T-helper 1 cell (primary cell): ENCODE measurements at places on chromosomes 3 and 15.

DNA sequence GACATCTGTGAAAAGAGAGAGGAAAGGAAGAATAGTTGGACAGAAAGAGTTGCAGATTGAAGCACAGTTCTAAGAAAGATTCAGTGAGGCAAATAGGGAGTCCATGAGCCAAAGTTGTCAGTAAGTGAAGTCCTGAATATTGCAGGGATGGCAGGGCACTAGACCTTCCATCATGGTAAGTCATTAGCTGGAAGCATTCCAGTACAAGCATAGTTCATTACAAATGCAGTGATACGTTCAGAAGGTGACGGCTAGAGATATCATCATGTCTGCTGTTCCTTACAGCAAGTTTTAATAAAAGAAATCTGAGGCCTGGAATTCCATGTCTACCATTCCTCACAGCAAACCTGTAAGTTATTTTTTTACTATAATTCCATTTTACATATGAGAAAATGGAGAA is 720.1 kb downstream of the GBE1 start:
- DNase-seq: no peak

- no peak for DNase-seq
Measured at GRCh38 chr3:138461246-138461645, 26.8 kb downstream of the ESYT3 start.

GRCh38 chr3:10140996-10141546 is 507 bp upstream of the VHL start:
- DNase-seq: no peak

DNA sequence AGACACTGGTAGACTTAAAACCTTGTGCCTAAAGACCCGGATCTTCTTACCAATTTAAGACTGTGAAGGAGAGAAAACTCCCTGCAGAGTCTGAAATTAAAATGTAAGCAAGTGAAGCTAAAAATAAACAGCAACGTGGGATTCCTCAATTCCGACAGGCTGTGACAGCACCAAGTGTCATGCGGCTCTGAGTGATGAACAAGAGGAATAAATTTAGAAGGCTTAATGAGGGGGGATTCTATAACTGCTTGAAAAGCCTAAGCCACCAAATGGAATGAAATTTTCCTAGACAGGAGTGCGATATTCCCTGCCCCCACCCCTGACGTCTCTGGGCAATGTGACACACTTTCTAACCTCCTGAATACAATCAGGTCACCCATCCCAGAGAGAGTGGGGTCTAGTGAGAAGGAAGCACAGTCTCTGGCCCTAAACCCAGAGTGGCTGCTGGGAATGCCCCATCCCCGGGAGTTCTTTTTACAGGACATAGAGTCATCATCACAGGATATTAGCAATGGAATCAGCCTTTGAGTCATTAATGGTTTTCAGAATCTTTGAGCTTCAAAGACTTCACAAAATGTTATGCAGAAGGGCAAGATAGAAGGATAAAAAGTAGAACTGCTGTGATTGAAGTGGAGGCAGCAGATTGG is 114.3 kb downstream of the EDEM1 start:
- no peak for DNase-seq

GRCh38 chr3:57958642-57959422 is 49.4 kb upstream of the FLNB start:
- DNase-seq: no peak

- no peak for DNase-seq
Measured at GRCh38 chr3:107063351-107063750, 313.9 kb upstream of the CCDC54 start.

GRCh38 chr15:80188251-80188650 is 35.5 kb downstream of the FAH start:
- DNase-seq: no peak

DNA sequence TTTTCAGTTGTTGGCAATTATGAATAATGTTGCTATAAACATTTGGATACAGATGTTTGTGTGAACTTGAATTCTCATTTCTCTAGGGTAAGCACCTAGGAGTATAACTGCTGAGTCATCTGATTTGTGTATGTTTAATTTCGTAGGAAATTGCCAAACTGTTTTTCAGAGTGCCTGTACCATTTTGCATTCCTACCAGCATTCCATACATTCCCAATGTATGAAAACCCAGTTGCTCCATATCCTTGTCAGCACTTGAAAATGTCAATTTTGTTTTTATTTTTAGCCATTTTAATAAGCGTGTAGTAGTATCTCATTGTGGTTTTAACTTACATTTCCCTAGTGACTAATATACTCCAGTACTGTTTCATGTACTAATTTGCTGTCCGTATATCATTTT is 98.5 kb upstream of the TSC22D2 start:
- no peak for DNase-seq

- no peak for DNase-seq
Measured at GRCh38 chr3:65200310-65200970, 512.6 kb upstream of the ADAMTS9 start.

DNA sequence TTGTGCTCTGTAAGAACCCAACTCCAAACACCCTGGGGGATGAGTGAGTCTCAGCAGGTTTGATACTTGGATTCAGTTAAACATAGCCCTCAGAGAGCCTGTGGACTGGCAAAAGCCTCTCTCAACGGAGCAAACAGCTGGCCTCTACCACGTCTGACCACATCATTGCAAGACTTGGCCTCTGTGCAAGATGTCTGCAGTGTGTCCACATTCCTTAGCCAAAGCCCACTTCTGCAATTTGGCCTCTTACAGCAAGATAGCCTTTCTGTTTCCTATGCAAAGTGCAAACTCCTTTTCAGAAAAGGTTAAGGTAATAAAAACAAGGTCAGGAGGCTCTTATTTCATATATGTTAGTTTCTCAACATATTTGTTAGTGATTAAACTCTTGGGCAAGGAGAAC is 27.9 kb downstream of the FBN1 start:
- no peak for DNase-seq

DNA sequence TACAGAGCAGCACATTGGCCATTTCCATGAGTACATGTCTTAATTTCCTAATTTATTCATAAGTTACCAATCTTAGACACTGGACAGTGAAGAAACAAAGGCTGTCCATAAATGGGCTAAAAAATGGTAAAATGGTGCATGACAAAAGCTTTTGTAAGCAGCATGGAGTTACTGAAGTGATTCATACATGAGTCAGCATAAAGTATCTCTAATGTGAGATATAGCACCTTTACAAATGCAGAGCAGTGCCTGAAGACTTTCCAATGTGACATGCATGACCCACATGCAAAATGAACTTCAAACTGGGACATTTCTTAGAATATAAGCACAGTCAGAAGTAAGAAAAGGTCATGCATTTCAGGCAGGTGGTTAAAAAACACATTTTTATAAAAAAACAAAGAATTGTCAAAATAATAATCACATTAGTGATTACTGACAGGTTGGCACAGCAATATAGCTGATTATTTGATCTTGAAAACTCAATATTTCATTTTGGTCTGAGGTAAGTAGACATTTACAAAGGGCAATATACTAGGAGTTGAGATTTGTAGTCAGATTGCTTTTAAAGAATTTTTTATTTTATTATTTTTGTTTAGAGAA is 299.3 kb downstream of the PLCL2 start:
- DNase-seq: no peak

DNA sequence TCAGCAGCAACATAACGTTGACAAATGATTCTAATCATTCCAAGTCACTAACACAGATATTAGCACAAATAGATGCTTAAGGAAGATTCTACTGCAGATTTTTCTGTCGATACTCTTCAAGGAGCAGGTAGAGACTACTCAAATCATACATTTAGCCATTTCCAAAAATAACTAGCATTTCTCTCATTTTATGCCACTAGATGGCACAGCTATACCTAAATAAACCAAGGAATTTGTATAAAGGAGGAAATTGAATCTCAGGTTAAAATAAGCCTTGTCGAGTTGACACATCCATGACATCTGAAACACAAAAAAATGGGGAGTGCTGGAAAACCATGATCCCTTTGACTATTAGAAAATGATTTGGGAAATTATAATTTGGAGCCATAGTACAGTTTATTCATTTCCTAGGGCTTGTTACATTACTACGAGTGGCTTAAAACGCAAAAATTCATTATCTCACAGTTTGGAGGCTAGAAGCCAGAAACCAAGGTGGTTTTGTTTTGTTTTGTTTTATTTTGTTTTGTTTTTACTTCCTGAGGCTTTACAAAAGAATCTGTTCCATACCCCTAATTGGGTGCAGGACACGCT is 59.5 kb upstream of the STRIT1 start:
- no peak for DNase-seq

GRCh38 chr3:133209871-133210550 is 171.8 kb downstream of the TMEM108 start:
- DNase-seq: no peak

GRCh38 chr15:43934480-43934879 is 107.7 kb downstream of the WDR76 start:
- DNase-seq: no peak

DNA sequence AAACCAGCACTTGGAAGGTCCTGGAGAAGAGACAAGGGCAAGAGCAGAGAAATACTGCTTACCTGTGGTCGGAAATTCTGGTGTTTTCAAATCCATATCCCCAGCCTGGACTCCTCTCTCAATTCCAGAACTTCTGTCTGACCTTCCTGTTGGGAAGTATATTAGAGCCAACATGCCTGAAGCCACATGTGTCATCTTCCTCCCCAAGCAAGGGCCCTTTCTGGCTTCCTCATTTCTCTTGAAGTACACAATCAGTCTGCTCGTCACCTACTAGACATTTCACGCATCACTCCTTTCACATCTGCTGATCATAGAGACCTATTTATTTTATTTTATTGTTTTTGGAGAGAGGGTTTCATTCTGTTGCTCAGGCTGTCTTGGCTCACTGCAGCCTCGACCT is 8.4 kb downstream of the PARP14 start:
- no peak for DNase-seq

DNA sequence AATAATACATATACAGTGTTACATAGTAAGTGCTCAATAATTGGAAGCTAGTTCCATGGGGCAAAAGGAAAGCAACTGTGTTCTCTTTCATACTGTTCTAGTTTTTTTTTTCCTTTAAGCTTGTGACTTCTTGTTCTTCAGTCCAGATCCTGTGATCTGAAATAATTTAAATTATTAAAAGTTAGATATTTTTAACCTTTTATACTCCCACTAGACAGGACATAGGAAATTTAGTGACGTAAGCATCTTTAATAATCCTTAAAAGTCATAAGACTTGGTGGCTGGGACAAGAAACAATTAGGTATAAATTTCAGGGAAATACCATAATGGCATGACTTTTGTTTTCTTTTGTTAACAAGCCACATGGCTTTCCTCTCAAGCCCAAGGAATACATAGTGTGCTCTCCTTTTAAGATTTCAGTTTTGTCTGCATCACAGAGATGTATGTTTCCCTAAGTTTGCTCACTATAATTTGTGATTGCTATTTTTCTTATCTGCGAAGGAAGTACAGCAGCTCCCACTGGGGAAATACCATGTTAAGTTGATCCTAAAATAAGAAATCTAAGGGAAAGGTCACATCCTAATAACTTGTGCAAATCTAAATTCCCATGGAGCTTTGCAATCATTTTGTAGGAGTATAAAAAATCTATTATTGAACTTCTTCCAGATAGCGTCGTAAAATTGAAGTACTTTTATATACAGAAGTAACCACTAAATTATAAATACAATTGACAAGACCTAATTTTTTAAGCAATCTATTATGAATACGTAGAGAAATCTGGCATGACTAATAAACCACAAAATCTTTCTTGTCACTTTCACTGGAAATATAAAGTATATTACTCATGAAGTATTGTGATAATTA is 30.1 kb downstream of the PPARG start:
- DNase-seq: no peak

GRCh38 chr3:186920301-186920700 is 10.0 kb upstream of the ST6GAL1 start:
- no peak for DNase-seq

DNA sequence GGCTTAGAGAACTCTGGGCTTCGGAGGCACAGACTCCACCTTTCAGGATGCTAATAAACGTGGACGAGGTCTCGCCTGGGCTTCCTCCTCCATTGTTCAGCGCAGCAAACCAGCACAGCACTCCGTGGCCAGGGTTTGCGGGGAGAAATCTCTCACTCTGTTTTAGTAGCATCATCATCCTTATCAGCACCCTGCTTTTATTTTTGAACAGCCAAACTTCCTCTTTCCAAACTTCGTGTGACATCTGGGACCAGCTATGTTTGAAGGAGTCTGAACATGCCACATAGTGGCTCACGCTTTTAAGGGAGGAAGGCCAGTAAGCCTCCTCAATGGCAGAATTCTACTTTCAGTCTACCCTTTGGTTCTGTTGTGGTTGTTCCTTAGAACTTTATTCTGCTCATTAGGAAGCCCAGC is 149.0 kb downstream of the PGPEP1L start:
- DNase-seq: no peak

GRCh38 chr3:179402963-179403362 is 48.3 kb downstream of the GNB4 start:
- no peak for DNase-seq

- DNase-seq: no peak
Measured at GRCh38 chr3:36397841-36398240, 17.5 kb downstream of the STAC start.

DNA sequence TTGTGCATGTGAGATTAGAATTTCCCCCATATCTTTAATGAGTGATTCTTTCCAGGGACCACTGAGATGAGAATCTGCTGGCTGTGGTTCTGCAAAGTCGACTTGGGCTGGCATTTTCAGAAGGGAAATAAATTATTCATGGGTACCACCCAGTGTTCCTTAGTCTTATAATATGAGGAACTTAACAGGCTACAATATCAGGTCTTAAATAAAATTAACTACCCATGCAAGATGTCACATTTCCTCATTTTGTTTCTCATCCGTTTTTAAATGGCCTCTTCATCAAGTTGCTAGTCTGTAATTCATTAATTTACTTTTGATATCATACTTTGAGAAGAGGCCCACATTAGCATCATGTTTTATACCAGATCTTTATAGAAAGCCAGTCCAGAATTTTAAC is 58.3 kb upstream of the SKOR1 start:
- DNase-seq: no peak

- no peak for DNase-seq
Measured at GRCh38 chr3:177538048-177538749, 340.9 kb upstream of the TBL1XR1 start.

- DNase-seq: no peak
Measured at GRCh38 chr3:58573640-58574039, 3.6 kb downstream of the FAM107A start.

GRCh38 chr3:194399874-194400411 is 877 bp upstream of the GP5 start:
- DNase-seq: no peak

DNA sequence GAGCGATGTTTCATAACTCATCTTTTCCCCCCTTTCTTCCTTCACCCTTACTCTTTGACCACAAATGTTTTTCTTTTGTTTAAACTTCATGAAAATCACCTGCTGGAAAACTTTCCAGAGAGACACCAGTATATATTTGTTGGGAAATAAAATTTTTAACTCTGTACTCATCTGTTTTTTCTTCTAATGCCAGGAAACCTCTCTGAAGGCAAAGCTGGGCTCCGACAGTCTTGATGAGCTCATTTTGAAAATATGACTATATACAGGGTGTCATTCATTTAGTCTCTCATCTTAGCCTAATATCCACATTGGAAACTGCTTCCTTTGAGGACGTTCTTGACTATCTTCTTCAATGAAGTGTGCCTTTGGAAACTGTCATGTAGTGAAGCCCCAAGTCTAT is 339.6 kb upstream of the ROBO2 start:
- DNase-seq: no peak
